OCI-LY7 (cell line): ENCODE measurements at places on chromosomes 4 and X. TPM values are rescaled to one million over a fixed set of nuclear protein-coding genes. Genes with fewer than 3 reads are reported as not detected.

The MAP3K15 gene
- total RNA-seq = not detected in 2 replicates

The DMD gene
- total RNA-seq = 61.4 and 63.3 TPM in 2 replicates

The SPACA5 gene
- not detected in 2 replicates for total RNA-seq

The HTT-AS gene
- not detected in 2 replicates for total RNA-seq

DNA sequence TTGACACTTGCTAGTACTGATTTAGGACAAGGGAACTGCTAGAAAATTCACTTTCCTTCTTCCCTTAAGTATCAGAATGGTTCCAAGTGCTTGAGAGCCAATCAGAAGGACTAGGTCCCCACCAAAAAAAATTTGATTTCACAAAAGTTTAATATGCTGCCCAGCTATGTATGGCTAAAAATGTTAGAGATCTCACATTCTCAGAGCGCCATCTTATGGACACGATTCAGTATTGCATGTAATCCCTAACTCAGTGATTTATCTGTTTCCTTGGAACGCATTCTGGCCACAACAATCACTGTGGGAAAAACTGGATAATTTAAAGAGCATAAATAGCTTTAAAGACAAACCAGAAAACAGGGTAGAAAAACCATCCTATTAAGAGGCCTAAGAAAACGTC is 255.1 kb upstream of the GPC4 start:
- DNase-seq = peak; percentile 12

DNA sequence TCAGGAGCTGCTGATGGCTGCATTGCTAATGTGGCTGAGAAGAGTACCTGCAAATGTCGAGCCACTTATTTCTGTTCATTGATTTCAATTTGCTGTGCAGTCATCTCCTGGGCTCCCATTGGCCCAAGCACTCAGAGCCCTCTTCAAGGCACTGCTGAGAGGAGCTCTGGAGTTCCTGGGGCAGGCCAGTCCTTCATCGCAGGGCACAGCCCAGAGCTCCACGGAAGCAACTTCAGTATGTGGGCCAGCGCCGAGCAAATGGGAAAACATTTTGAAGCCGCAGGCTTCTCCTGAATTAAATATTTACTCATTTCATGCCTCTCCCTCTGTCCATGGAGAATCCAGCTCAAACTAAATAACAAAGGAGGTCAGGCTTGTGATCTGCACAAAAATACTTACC is 383.3 kb downstream of the BCOR start:
- DNase-seq = no peak

- DNase-seq = no peak
Observed at GRCh38 chr4:43223820-43224219, 331.3 kb downstream of the GRXCR1 start.

The MSANTD1 gene
- 0.53 and 1.0 TPM in 2 replicates for total RNA-seq

The SPP1 gene
- not detected in 2 replicates for total RNA-seq

The TCEANC gene
- total RNA-seq = 4.0 and 4.8 TPM in 2 replicates

The SOD3 gene
- total RNA-seq = not detected in 2 replicates

- DNase-seq = no peak
Observed at GRCh38 chr4:174373821-174374220, 90.1 kb downstream of the CEP44 start.

The MAB21L2 gene
- not detected in 2 replicates for total RNA-seq

DNA sequence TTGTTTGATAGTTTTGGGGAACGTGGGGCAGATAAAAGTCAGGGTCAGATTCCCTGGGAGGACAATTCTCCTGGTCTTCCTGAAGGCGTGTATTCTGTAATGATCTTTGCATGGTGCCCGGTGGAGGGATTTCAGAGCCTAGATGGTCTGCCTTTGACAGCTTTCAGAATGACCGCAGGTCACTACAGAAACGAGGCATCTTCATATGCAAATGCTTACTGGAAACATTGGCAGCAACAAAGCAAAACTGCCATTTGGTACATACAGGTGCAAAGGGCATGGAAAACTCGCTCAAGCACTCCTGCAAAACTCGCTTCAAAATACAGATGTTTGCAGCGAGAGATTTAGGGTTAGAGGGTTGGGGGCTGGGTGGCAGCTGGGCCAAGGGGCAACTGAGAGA is 8.8 kb downstream of the C4orf50 start:
- DNase-seq = no peak

- DNase-seq = no peak
Observed at GRCh38 chrX:100083211-100083610, 326.9 kb downstream of the PCDH19 start.

GRCh38 chr4:168177546-168178149 is 85.3 kb downstream of the ANXA10 start:
- no peak for DNase-seq

- no peak for DNase-seq
Observed at GRCh38 chr4:15182600-15183220, 180.4 kb downstream of the CPEB2 start.

DNA sequence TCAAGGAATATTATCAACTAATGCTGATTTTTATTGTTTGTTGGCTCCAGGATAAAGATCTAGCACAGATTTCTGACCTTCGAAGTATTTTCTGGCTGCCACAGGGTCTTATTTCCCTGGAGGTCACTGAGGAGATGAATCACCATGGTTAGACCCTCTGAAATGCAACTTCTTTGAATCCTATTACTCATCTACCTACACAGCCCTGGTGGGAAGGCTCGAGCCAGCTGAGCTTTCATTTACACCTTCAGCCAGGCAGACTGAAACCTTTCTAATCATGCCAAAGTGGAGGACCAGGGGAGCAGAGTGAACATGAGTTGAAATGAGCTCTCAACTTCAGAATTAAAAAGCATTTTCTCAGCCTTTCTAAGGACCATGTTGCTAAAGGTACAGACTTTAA is 130.5 kb downstream of the SMIM20 start:
- no peak for DNase-seq

DNA sequence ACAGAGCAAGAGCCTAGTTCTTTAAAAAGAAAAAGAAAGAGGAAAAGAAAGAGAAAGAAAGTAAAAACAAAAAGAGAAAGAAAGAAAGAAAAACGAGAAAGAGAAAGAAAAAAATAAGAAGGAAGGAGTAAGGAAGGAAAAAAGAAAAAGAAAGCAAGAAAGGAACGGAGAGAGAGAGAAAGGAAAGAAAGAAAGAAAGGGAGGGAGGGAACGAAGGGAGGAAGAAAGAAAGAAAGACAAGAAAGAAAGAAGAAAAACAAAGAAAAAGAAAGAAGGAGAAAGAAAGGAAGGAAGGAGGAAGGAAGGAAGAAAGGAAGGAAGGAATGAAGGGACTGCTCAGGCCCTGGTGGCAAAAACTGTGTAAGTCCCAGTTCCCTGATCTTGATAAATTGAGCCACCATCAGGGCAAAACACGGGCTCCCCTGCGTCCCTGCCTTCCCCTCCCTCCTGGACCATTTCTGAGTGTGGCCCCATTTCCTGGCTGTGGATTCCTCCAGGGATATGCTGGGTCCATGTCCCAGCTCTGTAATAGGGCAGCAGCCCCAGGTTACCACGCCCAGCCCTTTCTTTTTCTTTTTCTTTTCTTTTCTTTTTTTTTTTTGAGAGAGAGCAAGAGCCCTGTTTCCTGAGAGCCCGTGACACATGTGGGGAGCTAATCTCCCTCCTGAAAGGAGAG is 44.8 kb downstream of the SHOX start:
- no peak for DNase-seq

- no peak for DNase-seq
Observed at GRCh38 chrX:153706799-153707198, 17.4 kb downstream of the BCAP31 start.

The ZNF711 gene
- 12.3 and 14.6 TPM in 2 replicates for total RNA-seq

The FABP2 gene
- total RNA-seq = not detected in 2 replicates

DNA sequence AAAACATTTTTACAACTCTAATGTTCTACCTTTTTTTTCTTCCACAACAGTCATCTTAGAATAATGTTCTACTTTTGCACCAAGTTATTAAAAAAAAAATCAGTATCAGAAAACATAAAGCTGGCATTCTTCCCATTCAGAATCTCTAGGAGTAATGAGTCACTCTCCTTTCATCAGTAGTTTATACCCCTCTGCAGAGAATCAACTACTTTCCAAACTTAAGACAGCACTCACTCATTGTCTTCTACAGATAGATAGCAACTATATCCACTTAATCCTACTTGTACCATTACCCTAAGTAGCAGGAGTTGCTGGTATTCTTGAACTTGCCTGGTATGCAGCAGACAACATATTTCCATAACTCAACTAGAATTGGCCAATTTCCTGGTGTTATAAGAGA is 3.2 kb downstream of the TIGD4 start:
- no peak for DNase-seq

The GAGE12F gene
- total RNA-seq = not detected in 2 replicates

DNA sequence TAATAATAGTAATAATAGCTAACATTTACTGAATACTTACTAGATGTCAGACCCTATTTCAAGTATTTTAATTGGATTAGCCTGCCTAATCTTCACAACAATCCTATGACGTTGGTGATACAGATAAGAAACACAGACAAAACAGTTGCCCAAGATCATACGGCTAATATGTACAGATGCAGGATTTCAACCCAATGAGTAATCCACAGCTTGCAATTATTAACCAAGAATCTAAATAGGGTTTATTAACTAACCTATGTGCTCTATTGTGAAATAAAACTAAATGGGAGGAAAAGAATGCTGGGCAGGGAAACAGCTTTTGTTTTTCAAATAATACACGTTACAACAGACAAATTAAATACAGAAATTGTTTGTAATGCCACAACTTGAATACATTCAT is 23.4 kb downstream of the FBXO8 start:
- no peak for DNase-seq

DNA sequence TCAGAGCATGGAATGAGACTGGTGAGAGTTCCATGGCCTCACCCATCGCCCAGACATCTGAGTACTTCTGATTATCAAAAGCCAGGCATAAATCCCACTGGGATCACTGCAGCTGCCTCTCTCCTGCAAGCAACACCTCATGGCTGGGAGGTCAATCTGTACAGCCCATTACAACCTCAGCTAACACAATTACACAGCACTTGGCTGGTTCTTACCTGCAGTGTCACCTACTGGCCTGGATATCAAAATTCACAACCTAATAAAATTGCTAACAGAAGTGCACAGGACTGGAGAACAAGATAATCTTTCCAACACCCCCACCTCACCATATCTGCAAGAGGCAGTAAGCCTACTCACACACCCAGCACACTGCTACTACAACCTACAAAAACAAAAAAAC is 341.7 kb upstream of the NDST3 start:
- no peak for DNase-seq

DNA sequence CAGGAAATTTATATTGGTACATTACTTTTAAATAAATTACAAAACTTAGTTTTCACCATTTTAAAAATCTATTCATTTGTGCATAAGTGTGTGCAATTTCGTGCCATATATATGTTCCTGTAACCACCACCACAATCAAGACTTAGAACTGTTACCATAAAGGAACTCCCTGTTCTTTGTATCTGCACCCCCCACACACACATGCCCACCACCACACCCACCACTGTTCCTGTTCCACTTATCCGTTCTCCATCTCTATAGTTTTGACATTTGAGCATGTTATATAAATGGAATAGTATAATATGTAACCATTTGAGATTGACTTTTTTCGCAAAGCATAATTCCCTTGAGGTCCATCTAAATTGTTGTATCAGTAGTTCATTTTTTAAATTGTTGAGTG is 73.7 kb downstream of the TAF1 start:
- DNase-seq = no peak

The FMR1NB gene
- total RNA-seq = not detected in 2 replicates

The DGAT2L6 gene
- not detected in 2 replicates for total RNA-seq

The OTUD5 gene
- 51.7 and 55.7 TPM in 2 replicates for total RNA-seq
